SJCRH30 (cell line): ENCODE measurements at places on chromosomes 4 and X. TPM values are rescaled to one million over a fixed set of nuclear protein-coding genes. Genes with fewer than 3 reads are reported as not detected.

PFKFB1 gene
- total RNA-seq, result 0.14 TPM in 1 of 2 replicates, not detected in the other

CTAG1A gene
- not detected in 2 replicates for total RNA-seq

SSX2B gene
- total RNA-seq, result not detected in 2 replicates

PWWP3B gene
- 9.3 and 9.4 TPM in 2 replicates for total RNA-seq

NCAPG gene
- 122 and 123 TPM in 2 replicates for total RNA-seq

CEP44 gene
- 14.4 and 14.7 TPM in 2 replicates for total RNA-seq

ZC4H2 gene
- 25.1 and 26.9 TPM in 2 replicates for total RNA-seq

GRCh38 chrX:110322603-110323002, 4.7 kb upstream of the AMMECR1 start:
- DNase-seq, result no peak
- H3K4me1 ChIP-seq, result no peaks in the 10 kb centered on the region
- H3K27me3 ChIP-seq, result no peaks in the 10 kb centered on the region
- H3K4me3 ChIP-seq, result no peak overlapping the region
- no peak overlapping the region for H3K27ac ChIP-seq
- H3K36me3 ChIP-seq, result no peaks in the 10 kb centered on the region

GRCh38 chr4:4820261-4820660, 39.2 kb upstream of the MSX1 start:
- H3K36me3 ChIP-seq, result no peaks in the 10 kb centered on the region
- H3K4me1 ChIP-seq, result no peaks in the 10 kb centered on the region
- no peaks in the 10 kb centered on the region for H3K27me3 ChIP-seq
- no peak overlapping the region for H3K27ac ChIP-seq

DNA sequence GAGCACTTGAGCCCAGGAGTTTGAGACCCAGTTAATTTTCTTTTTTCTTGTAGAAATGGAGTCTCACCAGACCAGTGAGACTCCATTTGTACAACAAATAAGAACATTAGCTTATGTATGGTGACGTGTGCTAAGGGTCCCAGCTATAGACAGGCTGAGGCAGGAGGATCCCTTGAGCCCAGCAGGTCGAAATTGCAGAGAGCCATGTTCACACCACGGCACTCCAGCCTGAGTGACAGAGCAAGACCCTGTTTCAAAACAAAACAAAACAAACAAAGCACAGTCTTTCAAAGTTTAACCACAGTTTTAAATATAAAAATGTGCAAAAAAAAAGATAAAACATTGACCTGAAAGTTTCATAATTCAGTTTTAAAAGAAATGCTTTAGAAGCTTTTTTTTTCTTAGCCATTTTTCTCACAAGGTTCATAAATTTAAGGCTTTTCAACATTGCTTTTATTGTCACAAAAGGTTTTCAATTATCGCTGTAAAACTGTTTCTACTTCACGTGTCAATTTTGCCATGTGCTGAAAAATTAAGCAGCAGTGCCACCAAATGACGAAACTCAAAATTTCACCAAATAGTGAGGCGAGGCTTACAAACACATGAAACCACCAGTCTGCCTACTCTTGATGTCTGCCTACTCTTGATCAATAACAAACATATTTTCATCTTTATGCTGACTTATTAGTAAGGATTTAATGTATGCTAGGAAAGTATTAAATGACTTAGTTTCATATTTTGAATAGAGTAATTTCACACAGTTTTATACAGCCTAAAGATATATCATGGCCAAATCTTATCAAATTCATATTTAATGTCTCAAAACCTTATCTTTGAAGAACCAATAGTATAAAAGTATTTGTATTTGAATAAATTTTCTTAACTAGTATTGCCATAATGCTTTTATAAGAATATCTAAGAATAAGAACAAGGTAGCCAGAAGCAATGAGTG, 126.3 kb downstream of the NEK1 start:
- no peaks in the 10 kb centered on the region for H3K27me3 ChIP-seq
- H3K27ac ChIP-seq, result no peak overlapping the region
- no peaks in the 10 kb centered on the region for H3K4me1 ChIP-seq
- H3K36me3 ChIP-seq, result no peaks in the 10 kb centered on the region
- peak; percentile 62 for DNase-seq

DNA sequence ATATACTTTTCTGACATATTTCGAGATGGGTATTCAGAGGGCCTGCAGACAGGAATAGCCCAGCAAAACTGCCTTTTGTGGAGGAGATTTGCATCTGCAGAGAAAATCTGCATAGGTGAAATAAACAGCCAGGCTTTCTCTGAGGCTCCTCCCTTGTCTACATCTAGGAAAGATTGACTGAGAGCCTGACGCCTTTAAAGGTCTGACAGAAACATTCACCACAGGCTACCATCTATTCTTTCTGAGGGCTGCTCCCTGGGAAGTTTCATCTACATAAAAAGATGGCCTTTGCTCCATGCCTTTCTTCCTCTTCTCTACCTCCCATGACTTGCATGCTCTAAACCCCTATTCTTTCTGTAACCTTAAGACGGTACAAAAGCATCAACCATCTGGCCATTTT, 55.0 kb upstream of the AP1S2 start:
- no peaks in the 10 kb centered on the region for H3K27me3 ChIP-seq
- no peaks in the 10 kb centered on the region for H3K4me1 ChIP-seq
- H3K27ac ChIP-seq, result no peak overlapping the region
- H3K4me3 ChIP-seq, result no peak overlapping the region

- no peaks in the 10 kb centered on the region for H3K36me3 ChIP-seq
- DNase-seq, result no peak
- H3K4me3 ChIP-seq, result no peak overlapping the region
- no peaks in the 10 kb centered on the region for H3K4me1 ChIP-seq
- H3K27ac ChIP-seq, result no peak overlapping the region
Measured at GRCh38 chrX:82945332-82945731, 562.8 kb upstream of the POU3F4 start.

GRCh38 chrX:7889135-7889534, 38.1 kb downstream of the PNPLA4 start:
- no peaks in the 10 kb centered on the region for H3K27me3 ChIP-seq
- no peak overlapping the region for H3K27ac ChIP-seq
- no peak for DNase-seq
- H3K36me3 ChIP-seq, result no peaks in the 10 kb centered on the region
- no peak overlapping the region for H3K4me3 ChIP-seq

- peak overlapping the region; percentile 63 for H3K27ac ChIP-seq
- H3K36me3 ChIP-seq, result no peaks in the 10 kb centered on the region
- H3K27me3 ChIP-seq, result no peaks in the 10 kb centered on the region
- DNase-seq, result peak; percentile 76
Measured at GRCh38 chrX:19887911-19888879, 795 bp upstream of the SH3KBP1 start.

DNA sequence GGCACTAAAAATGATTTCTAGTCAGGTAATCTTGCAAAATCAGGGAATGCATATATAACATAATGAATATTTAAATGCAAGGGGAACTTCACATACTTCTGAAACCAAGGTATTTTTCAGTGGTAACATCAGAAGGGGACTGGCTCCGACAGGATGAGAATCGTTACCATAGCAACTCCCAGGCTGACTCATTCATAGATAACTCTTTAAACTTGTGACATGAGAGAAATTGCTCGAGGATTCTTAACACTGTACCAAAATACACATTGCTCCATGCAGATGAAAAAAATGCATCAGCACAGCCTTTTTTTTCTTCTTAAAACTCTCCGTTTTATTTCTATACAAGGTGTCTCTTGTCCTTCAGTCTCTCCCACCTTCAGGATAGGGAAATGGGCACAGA, 114.3 kb downstream of the GABRB1 start:
- H3K4me3 ChIP-seq, result no peak overlapping the region
- H3K27me3 ChIP-seq, result no peaks in the 10 kb centered on the region; the same call in 1 of the 2 replicates
- DNase-seq, result no peak
- no peaks in the 10 kb centered on the region for H3K36me3 ChIP-seq
- no peak overlapping the region for H3K27ac ChIP-seq
- no peaks in the 10 kb centered on the region for H3K4me1 ChIP-seq

GRCh38 chr4:23374259-23374658, 515.6 kb downstream of the PPARGC1A start:
- no peaks in the 10 kb centered on the region for H3K4me1 ChIP-seq
- H3K27me3 ChIP-seq, result no peaks in the 10 kb centered on the region
- no peak overlapping the region for H3K27ac ChIP-seq
- DNase-seq, result no peak

- no peak overlapping the region for H3K27ac ChIP-seq
- DNase-seq, result no peak
- H3K4me3 ChIP-seq, result no peak overlapping the region
Measured at GRCh38 chr4:153933915-153934687, 145.2 kb upstream of the SFRP2 start.

- H3K27me3 ChIP-seq, result no peaks in the 10 kb centered on the region
- peaks cover 19% of the 10 kb centered on the region for H3K36me3 ChIP-seq
- peaks cover 11% of the 10 kb centered on the region; the same call in 1 of the 2 replicates for H3K4me1 ChIP-seq
- no peak for DNase-seq
Measured at GRCh38 chr4:1714303-1715001, 2.3 kb upstream of the SLBP start.

- H3K36me3 ChIP-seq, result no peaks in the 10 kb centered on the region
- H3K27me3 ChIP-seq, result no peaks in the 10 kb centered on the region
- H3K4me3 ChIP-seq, result no peak overlapping the region
- DNase-seq, result peak; percentile 28
- no peak overlapping the region for H3K27ac ChIP-seq
Measured at GRCh38 chrX:18348047-18348446, 6.4 kb downstream of the SCML2 start.

DNA sequence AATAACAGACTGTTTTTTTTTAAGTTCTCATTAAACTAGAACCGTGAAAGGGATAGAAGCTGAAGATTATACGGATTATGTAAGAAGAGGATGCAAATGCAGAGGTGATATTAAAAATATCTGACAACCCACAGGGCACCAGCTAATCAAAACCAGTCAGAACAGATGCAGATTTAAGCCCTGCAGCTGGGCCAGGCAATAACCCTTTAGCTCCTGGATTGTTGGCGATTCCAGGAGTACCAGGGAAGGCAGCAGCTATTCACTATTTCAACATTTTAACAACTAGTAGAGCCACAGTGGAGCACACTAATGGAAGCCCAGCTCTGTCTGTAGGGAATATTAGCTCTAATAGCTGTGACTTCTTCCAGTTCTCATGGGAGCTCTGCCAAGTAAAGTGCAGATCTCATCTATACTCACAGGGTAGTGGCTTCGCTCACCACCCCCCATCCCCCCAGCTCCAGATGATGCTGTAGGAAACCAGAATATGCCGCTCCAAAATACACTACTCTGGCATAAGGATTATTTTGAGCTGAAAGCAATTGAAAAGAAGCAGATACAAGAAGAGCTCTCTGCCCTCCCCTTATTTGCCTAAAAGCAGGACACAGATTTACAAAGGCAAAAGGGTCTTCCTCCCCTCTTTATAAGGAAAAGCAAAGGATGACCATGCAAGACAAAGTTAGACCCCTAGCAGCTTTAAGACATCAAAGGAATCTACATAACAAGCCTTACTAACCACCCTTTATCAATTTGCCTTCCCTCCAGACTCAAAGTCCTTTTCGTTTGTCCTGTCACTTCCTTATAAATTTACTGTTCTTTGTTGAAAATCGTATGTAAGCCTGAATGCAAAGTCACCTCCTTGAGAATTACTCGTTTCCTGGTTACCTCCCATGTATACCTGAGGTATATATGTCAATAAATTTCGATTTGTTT, 13.7 kb downstream of the SCD5 start:
- H3K4me3 ChIP-seq, result peak overlapping the region; percentile 34
- no peaks in the 10 kb centered on the region for H3K36me3 ChIP-seq
- peaks cover 58% of the 10 kb centered on the region for H3K4me1 ChIP-seq
